ENCODE measurements at places on chromosomes 7 and 10.

- H3K4me3 ChIP-seq: no peak overlapping the region
- no peaks in the 10 kb centered on the region for H3K36me3 ChIP-seq
- no peak overlapping the region for H3K27ac ChIP-seq
- peaks cover 16% of the 10 kb centered on the region for H3K27me3 ChIP-seq
Observed at GRCh38 chr10:22086730-22087401, 83.3 kb upstream of the DNAJC1 start.

GRCh38 chr10:89829887-89830269, 128.5 kb downstream of the KIF20B start:
- H3K4me1 ChIP-seq: peaks cover 4% of the 10 kb centered on the region
- H3K27ac ChIP-seq: no peak overlapping the region
- H3K36me3 ChIP-seq: no peaks in the 10 kb centered on the region

DNA sequence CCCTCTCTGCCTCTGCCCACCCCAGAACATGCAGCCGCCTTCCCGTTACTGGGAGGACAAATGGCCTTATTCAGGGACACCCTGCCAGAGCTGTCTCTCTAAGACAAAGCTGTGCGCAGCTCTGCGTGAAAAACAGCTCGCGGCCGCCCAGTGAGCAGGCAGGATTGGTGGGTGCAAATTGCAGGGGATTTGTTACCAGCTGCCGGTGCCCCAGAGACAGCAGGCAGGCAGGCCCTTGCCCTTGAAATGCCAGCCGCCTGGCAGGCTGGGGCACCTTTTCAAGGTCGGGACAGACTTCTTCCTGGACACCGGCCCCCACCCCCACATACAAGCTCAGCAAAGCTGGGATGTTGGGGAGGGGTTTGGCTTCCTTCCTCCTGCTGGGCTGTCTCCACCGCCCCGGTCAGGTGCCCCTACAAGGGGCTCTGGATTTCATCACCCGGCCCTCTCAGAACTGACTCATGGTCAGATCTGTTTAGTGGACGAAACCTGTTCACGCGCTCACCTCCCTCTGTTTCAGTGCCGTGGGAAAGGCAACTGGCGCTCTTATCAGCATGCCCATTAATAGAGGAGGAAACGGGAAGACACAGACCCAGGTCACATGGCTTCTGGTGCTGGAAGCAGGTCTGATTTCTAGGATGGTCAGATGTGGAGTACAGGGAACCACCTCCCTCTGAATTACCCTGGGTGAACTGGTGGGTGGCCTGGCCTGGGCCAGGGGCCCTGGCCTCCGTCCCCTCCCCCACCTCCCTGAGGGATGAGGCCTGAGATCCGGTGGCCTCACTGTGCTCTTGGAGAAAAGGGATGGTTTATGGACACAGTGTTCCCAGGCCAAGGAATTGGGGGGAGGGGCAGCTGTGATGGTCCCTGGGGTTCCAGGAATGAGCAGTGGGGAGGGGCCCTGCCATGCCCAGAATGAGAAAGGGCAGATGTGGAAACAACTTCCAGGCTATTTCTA, 123.9 kb upstream of the PPIF start:
- peaks cover 3% of the 10 kb centered on the region for H3K4me1 ChIP-seq
- no peak for DNase-seq
- no peak overlapping the region for H3K27ac ChIP-seq
- peaks cover 2% of the 10 kb centered on the region for H3K27me3 ChIP-seq
- no peak overlapping the region for H3K4me3 ChIP-seq
- no peaks in the 10 kb centered on the region for H3K36me3 ChIP-seq

- H3K27me3 ChIP-seq: no peaks in the 10 kb centered on the region
- H3K4me3 ChIP-seq: no peak overlapping the region
- H3K4me1 ChIP-seq: peaks cover 22% of the 10 kb centered on the region
- no peak for DNase-seq
- H3K36me3 ChIP-seq: peaks cover 20% of the 10 kb centered on the region
Observed at GRCh38 chr10:74923556-74923955, 97.2 kb downstream of the KAT6B start.

- H3K36me3 ChIP-seq: peaks cover 2% of the 10 kb centered on the region
- peak overlapping the region; percentile 77 for H3K4me3 ChIP-seq
- H3K27ac ChIP-seq: peak overlapping the region; percentile 75
- H3K27me3 ChIP-seq: peaks cover 1% of the 10 kb centered on the region
- H3K4me1 ChIP-seq: peaks cover 28% of the 10 kb centered on the region
Observed at GRCh38 chr10:13347043-13347499, 1.0 kb downstream of the SEPHS1 start.

DNA sequence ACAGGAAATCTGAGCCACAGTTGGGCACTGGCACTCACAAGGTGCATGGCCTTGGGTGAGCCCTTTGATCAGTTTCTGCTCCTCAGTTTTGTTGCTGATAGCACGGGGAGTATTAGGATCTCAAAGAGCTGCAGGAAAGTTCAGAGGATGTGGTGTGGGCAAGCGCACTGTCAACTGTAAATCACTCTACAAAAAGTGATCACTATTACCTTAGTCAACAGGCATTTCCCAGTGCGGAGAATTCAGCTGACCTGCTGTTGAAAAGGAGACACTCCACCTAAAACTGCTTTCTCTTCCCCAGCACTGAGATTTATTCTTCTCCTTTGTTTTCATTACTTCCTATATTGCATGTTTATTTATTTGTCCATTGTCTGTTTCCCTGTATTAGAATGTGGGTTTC, 331.0 kb downstream of the PRPF18 start:
- no peak overlapping the region for H3K27ac ChIP-seq
- peaks cover 10% of the 10 kb centered on the region for H3K4me1 ChIP-seq
- no peak overlapping the region for H3K4me3 ChIP-seq
- H3K27me3 ChIP-seq: peaks cover 5% of the 10 kb centered on the region
- H3K36me3 ChIP-seq: no peaks in the 10 kb centered on the region
- DNase-seq: no peak
